ENCODE measurements at places on chromosomes 5 and 9.

DNA sequence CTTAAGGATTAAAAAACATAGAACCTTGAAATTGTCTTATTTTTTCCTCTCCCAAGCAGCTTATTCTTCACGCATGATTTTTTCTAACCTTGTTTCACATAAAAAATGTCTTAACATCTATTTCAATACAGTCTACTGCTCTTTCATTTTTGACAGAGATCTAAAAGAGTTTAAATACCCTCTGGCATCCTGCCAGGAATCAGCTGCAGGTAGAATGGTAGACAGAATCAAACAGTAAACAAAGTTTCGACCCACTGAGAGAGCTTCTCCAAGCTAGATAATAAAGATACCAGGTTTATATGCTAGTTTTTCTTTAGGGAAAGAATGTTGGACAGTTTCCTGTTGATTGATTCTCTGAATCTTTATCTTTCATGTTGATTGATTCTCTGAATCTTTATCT lies 555.8 kb upstream of the CDH9 start:
- no peak for DNase-seq

DNA sequence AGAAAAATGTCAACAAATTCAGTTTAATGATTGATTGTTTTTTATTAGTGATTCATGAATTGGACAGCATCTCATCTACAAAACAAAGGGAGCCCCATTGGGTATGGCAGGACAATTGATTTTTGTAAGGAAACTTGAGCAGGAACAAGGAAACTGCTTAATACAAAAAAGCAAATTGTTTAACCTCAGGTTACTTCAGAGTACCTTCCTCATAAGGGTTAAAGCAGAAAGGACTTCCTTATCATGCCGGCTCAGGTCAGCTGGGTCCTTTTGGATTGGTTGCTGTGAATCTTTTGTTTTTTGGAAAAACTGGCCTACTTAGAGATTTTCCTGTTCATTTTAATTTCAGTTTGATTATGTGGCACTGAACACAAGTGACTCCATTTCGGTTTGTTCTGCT lies 211.8 kb downstream of the ARRDC3 start:
- DNase-seq, result no peak

- DNase-seq, result peak; percentile 9
Observed at GRCh38 chr9:22469928-22470544, 23.4 kb downstream of the DMRTA1 start.

DNA sequence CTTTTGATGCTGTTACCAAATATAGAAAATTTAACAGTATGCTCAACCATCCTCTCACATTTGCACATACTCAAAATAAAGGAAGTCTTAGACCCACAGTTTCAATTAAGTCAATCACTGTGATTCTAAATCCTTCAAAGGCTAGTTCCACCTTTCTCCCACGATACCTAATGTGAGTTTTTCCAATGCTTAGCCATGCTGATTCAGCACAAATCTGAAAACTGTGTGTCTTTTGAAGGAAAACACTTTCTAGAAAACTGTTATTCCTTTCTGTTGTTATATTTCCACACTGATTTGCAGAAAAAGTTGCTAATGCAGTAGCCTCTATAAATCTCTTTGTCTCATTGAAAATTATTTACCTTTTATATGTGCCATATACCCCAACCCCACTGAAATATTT lies 645.7 kb downstream of the PRR16 start:
- no peak for DNase-seq

GRCh38 chr9:6673326-6674025 lies 27.9 kb upstream of the GLDC start:
- no peak for DNase-seq

All from H54 (cell line).